Stimulated activated CD8-positive, alpha-beta memory T cell treated with anti-CD3 and anti-CD28 coated beads, Interleukin-4, amount 100 ng/mL, for 48 hours (primary cell): ENCODE measurements at places on chromosomes 1 and 21.

DNA sequence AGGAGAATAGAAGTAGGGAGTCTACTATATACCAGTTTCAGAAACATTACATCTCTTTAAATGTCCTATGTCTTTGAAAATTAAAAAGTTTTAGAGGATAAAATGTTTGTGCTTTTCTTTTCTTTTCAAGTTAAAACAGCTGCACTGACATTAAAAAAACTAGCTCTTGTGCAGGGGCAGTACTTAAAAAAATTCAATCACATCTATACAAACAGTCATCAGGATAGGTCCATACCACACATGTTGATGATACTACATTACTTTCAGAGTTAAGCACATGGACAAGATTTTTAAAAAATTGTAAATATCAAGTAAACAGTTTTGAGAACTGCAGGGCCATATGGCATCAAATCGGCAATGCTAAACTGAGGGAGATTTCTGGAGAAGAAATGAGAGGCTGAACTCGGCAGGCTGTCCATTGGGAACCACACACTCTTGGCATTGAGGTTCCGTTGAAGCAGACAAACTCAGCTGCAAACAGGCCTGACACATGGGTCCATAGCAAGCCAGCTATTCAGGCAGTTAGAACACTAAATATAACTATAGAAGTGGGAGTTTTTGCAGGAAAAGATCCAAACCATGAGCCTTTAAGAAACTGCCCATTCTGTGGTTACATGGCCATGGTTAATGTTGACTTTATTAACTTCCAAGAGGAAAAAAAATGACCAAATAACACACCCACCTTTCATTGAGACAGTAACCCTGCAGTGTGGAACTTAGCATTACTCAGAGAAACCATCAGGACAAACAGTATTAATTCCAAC is 84.5 kb upstream of the BCL10 start:
- no peak for DNase-seq

GRCh38 chr1:185420588-185421081 is 103.6 kb upstream of the IVNS1ABP start:
- no peak for DNase-seq

- no peak for DNase-seq
Observed at GRCh38 chr1:242456726-242457269, 67.7 kb downstream of the PLD5 start.

- DNase-seq: peak; percentile 90
Observed at GRCh38 chr1:46442317-46443161, 47.1 kb upstream of the DMBX1 start.

DNA sequence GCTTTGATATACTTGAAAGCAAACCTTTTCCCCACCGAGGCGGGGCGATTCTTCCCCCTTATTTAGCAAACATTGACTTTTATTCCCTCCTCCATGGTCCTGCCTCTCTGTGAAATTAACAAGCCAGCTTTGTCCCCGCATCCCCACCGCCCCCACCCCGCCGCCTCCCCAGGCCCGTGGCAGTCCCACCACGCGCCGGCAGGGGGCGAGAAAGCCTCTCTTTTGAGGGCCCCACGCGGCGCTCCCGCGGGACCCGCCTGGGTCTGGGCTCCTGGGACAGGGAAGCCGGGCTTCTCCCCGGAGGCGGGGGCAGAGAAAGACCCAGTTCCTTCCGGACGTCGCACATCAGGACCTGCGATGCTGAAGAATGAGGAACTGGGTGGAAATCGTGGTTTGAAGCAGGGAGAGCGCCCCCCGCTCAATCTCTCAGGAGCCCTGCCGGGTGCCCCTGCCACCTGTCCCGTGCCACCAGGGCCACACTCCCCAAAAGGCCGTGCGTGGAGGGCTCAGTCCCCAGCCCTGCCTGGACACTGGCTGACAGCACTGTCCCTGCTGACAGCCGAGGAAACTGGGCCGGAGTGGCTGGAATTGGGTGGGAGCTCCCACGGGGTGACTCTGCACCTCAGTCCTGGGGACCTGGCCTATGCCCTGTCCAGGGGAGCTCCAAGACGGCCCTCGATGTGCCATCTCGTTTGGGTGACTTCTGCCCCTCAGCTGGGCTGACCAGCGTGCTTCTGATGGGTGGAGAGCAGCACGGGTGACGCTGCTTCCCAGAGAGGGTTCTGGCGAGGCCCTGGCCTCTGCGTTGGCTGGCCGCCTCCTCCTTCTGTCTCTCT is 8.6 kb upstream of the ACTRT2 start:
- DNase-seq: peak; percentile 82

- DNase-seq: no peak
Observed at GRCh38 chr1:95249916-95250315, 15.9 kb downstream of the RWDD3 start.

GRCh38 chr1:111792249-111792648 is 36.5 kb downstream of the DDX20 start:
- DNase-seq: no peak

- no peak for DNase-seq
Observed at GRCh38 chr21:41135746-41136145, 32.2 kb upstream of the BACE2 start.

- no peak for DNase-seq
Observed at GRCh38 chr1:211933946-211934714, 101.2 kb downstream of the INTS7 start.

- DNase-seq: no peak
Observed at GRCh38 chr21:28193189-28193588, 799.5 kb downstream of the LTN1 start.

- DNase-seq: no peak
Observed at GRCh38 chr1:19877821-19878636, 4.2 kb upstream of the OTUD3 start.

GRCh38 chr1:165686121-165686970 is 12.0 kb downstream of the ALDH9A1 start:
- no peak for DNase-seq

DNA sequence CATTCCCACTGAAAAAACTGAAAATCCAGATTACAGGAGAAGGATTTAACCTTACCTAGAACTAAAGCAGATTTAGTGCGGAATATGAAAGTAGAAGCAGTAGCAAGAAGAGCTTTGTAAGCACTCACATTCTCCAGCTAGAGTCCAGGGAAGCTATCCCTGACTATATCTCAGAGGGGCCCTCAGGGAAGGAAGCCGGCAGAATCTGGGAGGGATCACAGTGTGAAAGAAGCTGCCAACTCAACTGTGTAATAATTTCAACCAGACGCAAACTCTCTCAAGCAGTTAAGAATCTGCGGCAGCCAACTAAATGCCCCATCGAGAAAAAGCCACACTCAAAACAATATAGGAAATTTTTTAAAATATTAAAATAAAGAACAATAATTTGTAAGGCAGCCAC is 163.8 kb downstream of the EIF4G3 start:
- DNase-seq: no peak

GRCh38 chr1:26038477-26038876 is 7.4 kb downstream of the SLC30A2 start:
- DNase-seq: no peak

DNA sequence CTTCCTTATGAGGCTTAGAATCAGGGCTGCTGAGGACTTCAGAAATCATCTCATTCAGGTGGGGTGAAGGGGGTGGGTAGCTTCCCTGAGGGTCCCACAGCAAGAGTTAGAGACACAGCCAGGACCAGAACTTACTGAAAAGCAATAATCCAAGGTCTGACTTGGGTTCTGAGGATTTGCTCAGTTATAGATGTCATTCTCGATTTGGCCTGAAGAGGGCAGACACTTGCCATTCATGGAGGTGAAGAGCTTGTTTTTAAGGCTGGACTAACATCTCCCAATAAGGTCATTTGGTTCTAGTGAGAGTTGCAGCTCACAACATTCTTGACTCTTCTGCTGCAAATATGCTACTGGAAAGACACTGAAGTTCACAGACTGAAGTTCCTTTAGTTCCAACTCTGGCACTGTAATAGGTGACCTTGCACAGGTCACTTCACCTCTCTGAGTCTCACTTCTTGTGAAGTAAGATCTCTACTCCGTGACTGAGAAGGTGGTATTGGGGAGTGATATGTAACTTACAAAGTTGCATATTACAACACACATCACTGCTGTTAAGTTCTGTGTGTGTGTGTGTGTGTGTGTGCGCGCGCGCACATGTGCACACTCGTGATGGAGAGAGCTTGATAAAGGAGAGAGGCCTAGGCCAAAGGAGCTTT is 69.8 kb upstream of the DIRAS3 start:
- DNase-seq: peak; percentile 42

GRCh38 chr21:20943561-20943997 is 54.6 kb upstream of the NCAM2 start:
- no peak for DNase-seq

GRCh38 chr1:32971576-32971975 is 7.0 kb upstream of the RNF19B start:
- peak; percentile 21 for DNase-seq

DNA sequence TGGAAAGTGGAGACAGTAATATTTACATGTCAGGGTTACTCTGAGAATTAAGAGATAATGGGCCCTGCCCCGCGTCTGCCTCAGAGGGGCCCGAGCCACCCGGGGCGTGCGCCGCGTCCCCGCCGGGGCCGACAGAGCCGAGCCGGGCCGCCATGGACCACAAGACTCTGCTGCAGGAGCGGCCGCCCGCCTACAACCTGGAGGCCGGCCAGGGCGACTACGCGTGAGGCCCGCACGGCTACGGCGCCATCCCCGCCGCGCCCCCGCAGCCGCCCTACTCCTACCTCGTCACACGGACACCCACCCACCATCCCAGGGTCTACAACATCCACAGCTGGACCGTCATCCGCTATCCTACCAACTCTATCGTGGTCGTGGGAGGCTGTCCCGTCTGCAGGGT is 35.1 kb upstream of the LRRC39 start:
- DNase-seq: no peak
